ENCODE measurements at places on chromosomes 4 and X.

GRCh38 chrX:48896611-48897011 is 957 bp downstream of the TIMM17B start:
- DNase-seq: no peak

- DNase-seq: no peak
Observed at GRCh38 chr4:141804836-141805235, 168.5 kb downstream of the IL15 start.

DNA sequence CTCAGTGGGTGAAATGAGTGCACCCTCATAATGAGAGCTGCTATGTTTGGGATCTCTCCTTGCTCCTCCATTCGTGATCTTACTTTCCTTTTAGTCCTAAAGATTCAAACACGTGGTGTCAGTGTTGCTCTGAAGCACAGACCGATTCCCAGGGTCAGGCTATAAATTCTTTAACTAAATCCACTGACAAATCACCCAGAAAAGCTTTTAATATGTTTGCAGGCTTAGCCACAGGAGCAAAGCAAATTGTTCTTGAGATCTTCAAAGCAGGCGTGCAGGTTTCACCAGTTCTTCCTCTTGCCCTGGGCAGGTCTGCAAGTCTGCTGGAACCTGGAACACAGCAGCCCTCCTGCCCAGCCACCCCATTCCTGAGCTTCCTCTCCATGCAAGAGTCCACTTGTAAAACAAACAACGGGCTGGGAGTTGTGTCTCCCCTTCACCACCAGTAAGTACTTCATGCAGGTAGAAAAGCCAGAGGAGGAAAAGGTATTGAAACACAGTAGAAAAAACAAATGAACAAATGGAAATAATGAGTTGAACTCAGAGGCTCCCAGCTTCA is 70.1 kb upstream of the ENPP6 start:
- no peak for DNase-seq

- no peak for DNase-seq
Observed at GRCh38 chr4:26287756-26288155, 33.1 kb upstream of the RBPJ start.

- DNase-seq: no peak
Observed at GRCh38 chr4:105357258-105357980, 116.4 kb downstream of the PPA2 start.
